GM12878 (cell line): ENCODE measurements at places on chromosomes 11 and 22. TPM values are rescaled to one million over a fixed set of nuclear protein-coding genes. Genes with fewer than 3 reads are reported as not detected.

TSPO gene
- total RNA-seq = 25.8 and 31.6 TPM in 2 replicates

DNA sequence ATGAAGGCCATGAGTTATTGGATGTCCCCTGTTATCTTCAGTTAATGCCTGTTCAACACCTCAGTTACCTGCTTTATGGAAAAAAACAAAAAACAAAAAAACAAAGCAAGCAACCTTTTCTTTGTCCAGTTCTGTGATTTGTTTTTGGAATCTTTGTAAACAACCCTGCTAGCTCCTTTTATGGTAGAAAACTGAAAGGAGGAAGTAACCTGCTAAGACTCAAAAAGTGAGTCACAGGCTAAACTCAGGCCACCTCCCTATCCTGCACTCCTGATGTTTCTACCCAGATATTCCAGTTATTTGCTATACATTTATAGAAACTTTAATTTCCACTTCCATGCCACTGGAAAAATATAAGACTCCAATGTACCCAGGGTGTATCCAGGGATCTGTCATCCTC lies 20.6 kb upstream of the TLCD5 start:
- peaks cover 7% of the 10 kb centered on the region for H3K4me1 ChIP-seq
- H3K4me3 ChIP-seq = no peak overlapping the region
- no peak overlapping the region for H3K27ac ChIP-seq
- DNase-seq = no peak
- H3K36me3 ChIP-seq = no peaks in the 10 kb centered on the region

GRCh38 chr22:31616315-31616980 lies 45.6 kb downstream of the PISD start:
- DNase-seq = no peak
- H3K4me1 ChIP-seq = peaks cover 16% of the 10 kb centered on the region
- H3K27me3 ChIP-seq = no peaks in the 10 kb centered on the region
- H3K4me3 ChIP-seq = no peak overlapping the region
- peak overlapping the region; percentile 55 for H3K27ac ChIP-seq

DNA sequence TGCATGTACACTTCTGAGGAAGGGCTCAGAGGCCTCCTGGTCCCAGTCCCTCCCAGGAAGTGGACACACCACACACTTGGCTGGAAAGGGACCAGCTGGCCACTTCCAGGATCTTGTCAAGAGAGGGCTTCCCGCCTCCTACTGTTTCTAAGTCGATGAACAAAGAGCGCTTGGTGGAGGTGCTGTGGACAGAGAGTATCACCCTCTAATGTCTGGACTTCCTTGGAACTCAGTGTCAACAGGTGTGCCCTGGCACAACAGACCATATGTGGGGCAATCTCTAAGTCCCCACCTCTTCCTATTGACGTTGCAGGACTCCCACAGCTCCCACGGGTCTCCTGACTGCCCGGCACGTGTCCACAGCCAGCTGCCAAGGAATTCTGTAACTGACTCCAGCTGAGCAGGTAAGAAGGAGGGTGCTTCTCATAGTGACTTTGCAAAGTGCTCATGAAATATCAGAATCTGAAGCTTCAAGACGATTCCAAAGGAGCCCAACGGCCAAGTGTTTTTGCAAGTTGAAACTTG lies 16.1 kb downstream of the POU2AF1 start:
- H3K4me1 ChIP-seq = peaks cover 57% of the 10 kb centered on the region
- no peaks in the 10 kb centered on the region for H3K27me3 ChIP-seq
- H3K4me3 ChIP-seq = no peak overlapping the region
- no peak for DNase-seq

DNA sequence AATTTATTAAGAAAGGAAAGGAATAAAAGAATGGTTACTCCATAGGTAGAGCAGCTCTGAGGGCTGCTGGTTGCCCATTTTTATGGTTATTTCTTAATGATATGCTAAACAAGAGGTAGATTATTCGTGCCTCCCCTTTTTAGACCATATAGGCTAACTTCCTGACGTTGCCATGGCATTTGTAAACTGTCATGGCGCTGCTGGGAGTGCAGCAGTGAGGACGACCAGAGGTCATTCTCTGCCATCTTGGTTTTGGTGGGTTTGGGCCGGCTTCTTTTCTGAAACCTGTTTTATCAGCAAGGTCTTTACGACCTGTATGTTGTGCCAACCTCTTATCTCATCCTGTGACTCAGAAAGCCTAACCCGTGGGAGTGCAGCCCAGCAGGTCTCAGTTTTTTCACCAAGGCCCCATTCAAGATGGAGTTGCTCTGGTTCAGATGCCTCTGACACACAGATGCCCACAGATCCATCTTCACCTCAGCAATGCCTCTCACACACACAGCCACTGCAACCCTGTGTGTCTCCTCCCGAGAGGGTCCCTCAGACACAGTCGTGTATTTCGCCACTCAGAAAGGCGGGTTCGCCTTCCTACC lies 16.4 kb upstream of the JAM3 start:
- no peak for DNase-seq
- no peaks in the 10 kb centered on the region; the same call in 1 of the 2 replicates for H3K27me3 ChIP-seq
- H3K4me1 ChIP-seq = no peaks in the 10 kb centered on the region
- H3K27ac ChIP-seq = no peak overlapping the region
